ENCODE measurements at places on chromosomes 4 and X.
A peak's percentile ranks its signal among the peaks of the same experiment; 100 is the strongest.

DNA sequence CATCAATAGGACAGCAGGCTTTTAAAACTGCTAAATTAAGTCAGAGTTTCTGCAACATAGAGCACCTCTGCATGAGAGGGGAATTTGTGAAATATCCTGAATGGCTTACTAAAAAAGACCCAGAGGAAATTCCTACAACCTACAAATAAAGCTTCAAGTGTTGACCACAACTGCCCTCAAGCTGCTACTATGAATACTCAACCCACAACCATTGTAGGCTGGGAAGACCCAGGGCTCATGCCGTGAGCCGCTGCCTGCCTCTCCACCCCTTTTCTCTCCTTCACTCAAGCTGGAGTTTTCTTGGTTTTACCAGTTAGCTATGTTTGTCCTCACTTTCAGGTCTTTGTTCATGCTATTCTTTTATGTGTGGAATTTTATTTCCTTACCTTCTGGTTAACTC, 151.6 kb downstream of the EMCN start:
- DNase-seq, result no peak

DNA sequence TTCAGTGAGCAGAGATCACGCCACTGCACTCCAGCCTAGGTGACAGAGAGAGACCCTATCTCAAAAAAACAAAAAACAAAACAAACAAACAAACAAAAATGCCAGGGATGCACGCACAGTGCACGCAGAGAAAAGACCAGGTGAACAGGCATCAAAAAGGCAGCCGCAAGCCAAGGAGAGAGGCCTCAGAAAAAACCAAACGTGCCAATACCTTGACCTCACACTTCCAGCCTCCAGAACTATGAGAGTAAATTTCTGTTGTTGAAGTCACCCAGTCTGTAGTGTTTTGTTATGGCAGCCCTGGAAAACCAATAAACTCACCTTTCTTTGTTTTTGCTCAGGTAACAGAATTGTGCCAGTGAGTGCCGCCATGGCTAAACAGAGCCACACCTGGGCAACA, 66.0 kb downstream of the CHRNA9 start:
- no peak for DNase-seq

DNA sequence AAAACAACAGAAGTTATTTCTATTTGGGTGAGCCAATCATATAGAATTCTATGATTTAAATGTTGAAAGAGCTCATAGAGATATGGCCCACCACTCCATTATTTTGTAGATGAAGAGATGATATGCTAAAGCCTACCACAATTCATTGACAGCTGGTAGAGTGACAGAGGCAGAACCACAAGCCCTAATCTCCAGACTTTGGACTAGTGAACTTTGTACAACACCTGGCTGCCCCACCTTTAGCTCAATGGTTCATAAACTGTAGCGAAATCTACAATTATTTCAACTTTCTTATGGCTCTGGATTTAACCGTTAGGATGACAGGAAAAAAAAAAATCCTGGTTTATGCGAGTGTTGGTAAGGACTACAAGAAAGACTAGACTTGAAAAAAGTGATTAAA, 50.9 kb downstream of the PRKG2 start:
- no peak for DNase-seq

DNA sequence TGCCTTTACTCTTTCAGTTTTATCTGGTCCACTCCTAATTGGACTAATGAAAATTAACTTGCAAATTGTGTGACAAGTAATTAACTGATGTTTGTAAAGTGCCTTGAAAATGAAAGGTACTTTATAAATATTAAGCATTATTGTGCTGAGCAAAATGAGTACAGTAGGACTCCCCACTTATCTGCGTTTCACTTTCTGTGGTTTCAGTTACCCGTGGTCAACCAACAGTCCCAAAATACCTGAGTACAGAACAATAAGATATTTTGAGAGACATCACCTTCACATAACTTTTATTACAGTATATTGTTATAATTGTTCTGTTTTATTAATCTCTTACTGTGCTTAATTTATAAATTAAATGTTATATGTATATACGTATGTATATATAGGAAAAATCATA, 27.4 kb upstream of the JADE3 start:
- no peak for DNase-seq

DNA sequence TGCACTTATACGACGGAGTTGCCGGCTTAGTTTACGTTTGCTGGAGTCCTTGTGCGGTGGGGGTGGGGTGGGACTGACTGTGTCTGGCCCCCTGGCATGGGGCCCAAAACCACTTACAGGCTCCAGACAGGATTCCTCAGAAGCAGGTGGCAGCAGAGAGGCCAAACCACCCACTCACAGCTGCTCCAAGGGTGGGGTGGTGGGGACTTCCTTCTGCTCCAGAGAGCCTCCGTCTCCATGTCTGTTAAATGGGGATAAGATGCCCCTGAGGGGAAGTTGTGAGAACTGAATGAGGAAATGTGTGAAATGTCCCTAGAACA, 36.7 kb downstream of the PSAPL1 start:
- peak; percentile 90 for DNase-seq

DNA sequence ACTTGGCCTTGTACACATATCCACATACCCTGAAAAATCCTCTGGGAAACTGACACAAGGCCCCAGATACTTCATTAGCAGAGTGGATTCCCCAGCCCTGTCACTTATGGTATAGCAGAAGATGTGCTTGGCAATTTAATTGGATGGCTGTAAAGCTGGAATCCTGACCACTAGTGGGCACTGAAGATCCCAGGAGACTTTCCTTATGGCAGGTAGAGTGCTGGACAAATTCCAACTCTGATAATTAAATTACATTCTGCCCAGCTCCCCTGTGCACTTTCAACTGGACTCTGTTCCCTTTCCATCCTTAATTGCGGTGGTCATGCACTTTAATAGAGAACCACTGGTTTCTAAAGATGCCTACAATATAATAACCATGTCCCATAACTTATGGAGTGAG, 119.8 kb downstream of the DCK start:
- DNase-seq, result no peak

DNA sequence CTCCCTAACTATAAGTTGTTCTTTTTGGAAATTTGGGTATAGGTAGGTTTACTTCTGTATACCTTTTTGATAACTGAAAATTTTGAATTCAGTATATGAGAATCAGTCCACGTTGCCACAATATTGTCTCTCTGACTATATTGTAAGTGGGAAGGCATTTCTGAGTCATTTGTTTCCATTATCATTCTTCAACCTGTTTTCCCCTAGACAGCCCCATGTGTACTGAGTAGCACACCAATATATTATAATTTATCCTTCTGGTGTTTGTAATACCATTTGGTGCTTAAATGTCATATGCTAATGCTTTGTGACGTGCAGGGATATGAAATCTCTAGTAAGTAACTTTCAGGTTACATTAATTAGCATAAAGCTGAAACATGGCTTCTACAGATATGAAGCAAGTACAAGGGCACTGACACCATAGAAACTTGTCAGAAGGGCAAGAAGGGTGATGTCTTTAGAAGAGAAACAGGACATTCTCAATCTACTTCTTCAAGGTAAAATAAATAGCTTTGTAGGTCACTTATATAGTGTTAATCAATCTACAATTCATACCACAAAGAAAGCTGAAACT, 27.7 kb downstream of the PAK3 start:
- DNase-seq, result no peak

DNA sequence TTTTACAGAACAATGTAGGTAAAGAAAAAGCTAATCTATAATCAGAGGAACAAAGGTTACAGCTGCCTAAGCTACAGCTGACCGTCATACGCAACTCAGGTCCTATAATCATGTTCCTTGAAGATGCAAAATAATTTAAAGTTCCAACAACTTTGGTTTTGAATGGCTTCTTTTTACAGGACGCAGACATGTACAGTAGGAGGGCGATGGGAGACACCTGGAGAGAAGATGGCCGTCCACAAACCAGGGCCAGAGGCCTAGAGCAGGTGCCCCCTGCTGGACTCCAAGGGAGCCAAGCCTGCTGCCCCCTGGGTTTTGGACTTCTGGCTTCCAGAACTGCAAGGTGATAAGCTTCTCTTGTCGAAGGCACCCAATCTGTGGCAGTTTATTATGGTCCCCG, 10.6 kb downstream of the HGFAC start:
- DNase-seq, result no peak

GRCh38 chrX:42567268-42567667, 210.7 kb downstream of the PPP1R2C start:
- no peak for DNase-seq

- DNase-seq, result no peak
Measured at GRCh38 chr4:107261241-107261874, 225.2 kb upstream of the DKK2 start.

DNA sequence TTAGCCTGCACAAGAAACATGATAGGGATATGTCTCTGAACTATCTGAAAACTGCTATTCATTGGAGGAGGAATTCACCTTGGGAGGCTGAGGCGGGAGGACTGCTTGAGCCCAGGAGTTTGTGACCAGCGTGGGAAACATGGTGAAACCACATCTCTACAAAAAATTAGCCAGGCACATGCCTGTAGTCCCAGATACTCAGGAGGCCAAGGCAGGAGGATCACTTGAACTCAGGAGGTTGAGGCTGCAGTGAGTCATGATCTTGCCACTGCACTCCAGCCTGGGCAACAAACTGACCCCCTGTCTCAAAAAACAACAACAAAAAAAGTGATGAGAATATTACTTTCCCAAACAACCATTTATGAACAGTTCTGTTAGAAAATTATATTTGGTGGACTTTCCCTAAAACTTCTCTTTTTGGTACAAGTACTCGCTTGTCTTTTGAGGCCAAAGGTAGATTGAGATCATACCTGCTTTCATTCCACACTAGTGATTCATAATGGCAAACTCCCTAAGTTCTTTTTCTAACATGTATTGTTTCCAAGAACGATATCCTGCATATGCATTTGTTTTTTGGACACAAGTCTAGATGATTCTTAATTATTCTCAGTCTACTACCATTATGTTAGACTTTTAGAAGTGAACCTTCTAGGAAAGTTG, 33.4 kb downstream of the METTL14 start:
- no peak for DNase-seq

DNA sequence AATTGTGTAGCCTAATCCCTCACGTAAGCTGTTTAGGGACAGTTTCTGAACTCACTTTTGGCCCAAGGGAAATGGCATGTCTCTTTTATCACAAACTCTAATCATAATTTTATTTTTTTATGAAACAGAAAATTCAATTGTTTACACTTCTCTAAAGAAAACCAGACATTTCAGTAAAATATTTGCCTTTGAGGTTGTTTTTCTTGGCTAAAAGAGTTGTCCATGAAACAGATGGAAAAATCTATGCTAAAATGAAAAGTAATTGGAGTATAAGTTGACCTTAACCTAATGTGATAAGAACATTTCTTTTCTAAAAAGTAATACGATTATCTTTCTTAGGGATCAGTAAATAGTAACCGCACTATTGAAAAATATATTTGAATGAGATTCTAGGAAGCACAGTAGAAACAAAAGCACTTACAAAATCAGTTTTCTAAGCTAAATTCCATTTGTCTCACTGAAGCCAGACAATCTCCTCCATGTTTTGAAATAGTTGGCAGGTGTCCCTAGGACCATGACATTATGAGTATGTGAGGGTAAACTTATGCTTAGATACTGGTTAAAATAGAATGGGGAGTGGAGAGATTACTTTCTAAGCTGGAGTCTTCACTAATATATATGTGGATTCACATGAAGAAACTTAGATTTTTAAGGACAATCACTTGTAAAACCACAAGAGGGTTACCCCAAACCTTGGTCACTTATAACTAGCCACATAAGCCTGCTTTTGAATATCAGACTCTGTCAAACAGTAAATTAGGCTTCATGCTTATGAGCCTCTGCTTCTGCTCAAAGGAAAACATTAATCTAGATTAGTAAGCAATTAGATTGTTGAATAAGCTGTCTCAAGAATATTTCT, 20.1 kb upstream of the TET2 start:
- no peak for DNase-seq

DNA sequence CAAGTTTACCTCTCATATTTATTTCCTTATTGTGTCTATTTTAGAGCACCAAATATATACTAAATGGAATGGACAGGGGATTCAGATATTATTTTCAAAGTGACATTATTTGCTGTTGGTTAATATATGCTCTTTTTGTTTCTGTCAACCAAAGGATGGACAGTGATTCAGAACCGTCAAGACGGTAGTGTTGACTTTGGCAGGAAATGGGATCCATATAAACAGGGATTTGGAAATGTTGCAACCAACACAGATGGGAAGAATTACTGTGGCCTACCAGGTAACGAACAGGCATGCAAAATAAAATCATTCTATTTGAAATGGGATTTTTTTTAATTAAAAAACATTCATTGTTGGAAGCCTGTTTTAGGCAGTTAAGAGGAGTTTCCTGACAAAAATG, 6.2 kb downstream of the FGB start:
- no peak for DNase-seq

- no peak for DNase-seq
Measured at GRCh38 chr4:189767941-189768340, 172.7 kb upstream of the FRG1 start.

- peak; percentile 5 for DNase-seq
Measured at GRCh38 chr4:174631901-174632758, 109.8 kb upstream of the HPGD start.

- DNase-seq, result no peak
Measured at GRCh38 chr4:137740141-137740540, 207.8 kb upstream of the PCDH18 start.

DNA sequence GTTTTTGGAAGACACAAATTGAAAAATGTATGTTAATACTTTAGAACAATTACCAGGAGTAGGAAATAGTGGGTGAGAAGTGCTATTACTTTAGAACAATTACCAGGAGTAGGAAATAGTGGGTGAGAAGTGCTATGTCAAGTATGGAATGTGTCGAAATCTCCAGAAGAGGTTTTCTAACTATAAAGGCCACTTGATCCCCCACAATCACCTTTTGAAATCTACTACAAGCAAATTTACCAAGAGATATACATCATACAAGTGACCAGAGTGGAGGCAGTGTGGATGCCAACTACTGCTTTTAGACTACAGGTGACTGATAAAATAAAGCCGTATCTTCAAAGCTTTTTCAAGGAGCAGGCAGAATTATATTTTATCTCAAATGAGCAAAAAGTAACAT, 43.1 kb downstream of the MAB21L2 start:
- no peak for DNase-seq

GRCh38 chr4:25847329-25847728, 15.5 kb downstream of the SEL1L3 start:
- no peak for DNase-seq

DNA sequence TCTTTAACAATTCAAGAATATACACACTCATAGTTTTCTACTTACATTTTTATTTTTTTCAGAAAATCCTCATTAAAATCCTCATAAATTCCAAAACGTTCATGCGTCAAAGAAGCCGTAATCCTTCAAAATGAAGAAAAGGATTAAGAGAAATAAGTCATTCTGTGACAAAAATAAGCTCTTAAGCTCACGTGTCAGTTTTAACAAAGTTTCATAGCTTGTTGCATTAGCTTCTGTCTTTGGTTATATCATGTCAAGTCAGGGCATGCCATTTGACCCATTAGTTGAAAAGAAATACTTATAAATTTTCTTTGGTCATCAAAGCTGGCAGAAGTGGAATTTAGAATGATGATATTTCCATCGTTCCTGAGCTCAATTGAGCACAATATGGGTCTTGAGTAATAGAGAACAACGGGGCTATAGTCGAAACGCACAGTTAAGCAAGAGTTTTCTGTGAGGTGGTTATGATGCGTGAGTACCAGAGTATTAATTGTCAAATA, 185.2 kb upstream of the CTSO start:
- DNase-seq, result no peak
